Renal pelvis (tissue), 12 donors: ENCODE measurements at places on chromosomes 12 and 14.

GRCh38 chr12:82366197-82366596, 7.9 kb downstream of the METTL25 start:
- DNase-seq, result no peak

DNA sequence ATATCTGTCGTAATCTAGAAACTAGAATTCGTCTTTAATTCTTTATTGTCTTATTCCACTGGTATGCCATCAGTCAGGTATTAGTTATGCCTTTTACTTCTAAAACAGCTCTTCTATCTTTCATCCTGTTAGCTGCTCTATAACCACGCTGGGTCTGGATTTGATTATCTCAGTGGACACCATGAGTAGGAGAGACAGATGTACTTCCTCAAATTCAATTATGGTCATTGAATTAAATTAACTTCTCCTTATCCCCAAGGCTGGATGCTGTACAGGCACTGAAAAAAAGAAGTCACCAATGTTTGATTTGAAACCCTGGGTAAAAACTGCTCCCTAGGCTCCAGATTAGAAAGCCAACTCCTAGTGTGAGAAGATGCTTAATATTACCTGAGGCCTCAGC, 107.3 kb downstream of the PIK3C2G start:
- no peak for DNase-seq

GRCh38 chr12:89346741-89347324, 5.5 kb downstream of the DUSP6 start:
- DNase-seq, result no peak

GRCh38 chr12:98701166-98701565, 56.1 kb downstream of the APAF1 start:
- no peak for DNase-seq

GRCh38 chr12:80936642-80937390, 918 bp downstream of the LIN7A start:
- peak; percentile 35 for DNase-seq

DNA sequence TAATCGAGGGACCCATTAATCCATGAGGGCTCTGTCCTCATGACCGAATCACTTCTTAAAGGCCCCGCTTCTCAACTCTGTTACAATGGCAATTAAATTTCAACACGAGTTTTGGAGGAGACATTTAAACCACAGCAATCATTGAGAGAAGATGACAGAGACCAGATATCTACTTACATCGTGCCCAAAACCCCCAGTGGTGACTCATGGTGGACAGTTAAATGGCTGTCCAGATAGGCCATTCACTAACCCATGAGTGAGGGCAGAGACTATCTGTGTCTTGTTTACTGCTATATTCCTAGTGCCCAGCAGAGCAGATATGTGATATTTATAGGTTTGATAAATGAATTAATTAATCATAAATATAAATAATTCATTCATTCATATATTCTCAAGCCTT, 20.0 kb upstream of the FLVCR2 start:
- no peak for DNase-seq

GRCh38 chr14:70755655-70756054, 53.7 kb downstream of the MAP3K9 start:
- DNase-seq, result no peak

GRCh38 chr12:30646821-30647220, 48.8 kb downstream of the IPO8 start:
- DNase-seq, result no peak

GRCh38 chr12:1918884-1919236, 408 bp upstream of the CACNA2D4 start:
- DNase-seq, result no peak

GRCh38 chr12:119699199-119699760, 31.3 kb downstream of the PRKAB1 start:
- DNase-seq, result no peak

DNA sequence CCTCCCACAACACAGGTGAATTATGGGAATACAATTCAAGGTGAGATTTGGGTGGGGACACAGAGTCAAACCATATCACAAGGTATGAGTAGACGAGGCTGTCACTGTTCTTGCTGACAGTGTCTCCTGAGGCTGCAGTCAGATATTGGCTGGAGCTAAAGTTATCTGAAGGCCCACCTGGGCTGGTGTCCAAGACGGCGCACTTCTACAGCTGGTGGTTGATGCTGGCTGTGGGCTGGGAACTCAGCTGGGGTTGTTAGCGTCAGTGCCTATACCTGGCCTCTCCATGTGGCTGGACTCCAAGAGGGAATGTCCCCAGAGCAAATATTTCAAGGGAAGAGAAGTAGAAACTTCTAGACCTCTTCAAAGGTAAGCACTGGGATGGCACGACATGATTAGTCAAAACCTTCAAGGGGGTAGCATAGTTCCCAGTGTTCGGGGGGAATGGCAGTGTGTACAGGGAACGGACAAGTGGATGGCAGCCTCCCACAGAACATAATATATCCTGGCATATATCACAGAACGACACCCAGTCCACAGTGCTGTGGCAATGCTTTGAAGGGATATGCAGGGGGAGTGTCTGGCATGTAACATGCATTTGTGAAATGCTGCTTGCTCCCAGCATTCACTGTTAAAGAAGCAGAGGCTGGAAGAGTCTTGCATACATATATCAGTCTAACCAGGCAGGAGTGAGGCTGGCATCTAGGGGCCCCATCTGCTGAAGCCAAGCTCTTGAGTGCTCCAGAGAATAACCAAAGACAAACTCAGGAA, 126.7 kb upstream of the RFLNA start:
- DNase-seq, result no peak

- DNase-seq, result no peak
Measured at GRCh38 chr12:77559400-77560074, 271.2 kb upstream of the NAV3 start.

- DNase-seq, result peak; percentile 52
Measured at GRCh38 chr12:109393437-109394345, 46.0 kb downstream of the MYO1H start.

DNA sequence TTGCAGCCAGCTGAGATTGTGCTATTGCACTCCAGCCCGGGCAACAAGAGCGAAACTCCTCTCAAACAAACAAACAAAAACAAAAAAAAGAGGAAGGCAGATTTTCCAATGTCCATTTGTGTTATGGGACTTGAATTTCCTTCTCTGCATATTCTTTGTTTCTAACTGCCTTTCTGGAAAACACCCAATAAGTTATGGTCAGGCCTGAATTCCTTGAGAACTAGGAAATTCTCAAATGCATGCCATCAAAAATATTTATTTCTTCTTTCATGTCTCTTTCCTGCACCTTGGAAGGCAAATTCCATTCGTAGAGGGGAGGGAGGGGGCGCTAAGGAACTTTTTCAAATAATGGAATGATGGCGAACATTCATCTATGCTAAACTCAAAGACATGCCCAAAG, 117.6 kb upstream of the TMCC3 start:
- no peak for DNase-seq

- DNase-seq, result no peak
Measured at GRCh38 chr14:68268719-68269118, 449.1 kb downstream of the RAD51B start.

DNA sequence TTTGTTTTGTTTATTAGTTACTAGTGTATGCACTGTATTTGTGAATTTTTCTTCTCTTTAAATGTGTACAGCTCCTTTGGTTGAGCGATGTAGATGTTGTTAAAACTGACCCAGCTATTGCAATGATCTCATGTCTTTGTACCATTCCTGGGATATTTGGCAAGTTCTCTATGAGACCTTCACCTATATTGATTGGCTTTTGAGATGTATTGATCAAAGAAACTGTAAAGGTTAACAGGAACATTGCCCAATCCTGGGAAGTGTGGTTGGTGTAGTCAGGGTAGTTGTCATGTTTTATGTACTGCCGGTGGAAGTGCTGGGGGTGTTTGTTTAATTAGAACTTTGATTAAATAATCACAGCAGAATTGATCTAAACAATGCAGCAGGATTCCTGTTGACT, 43.1 kb downstream of the ACSS3 start:
- DNase-seq, result no peak

DNA sequence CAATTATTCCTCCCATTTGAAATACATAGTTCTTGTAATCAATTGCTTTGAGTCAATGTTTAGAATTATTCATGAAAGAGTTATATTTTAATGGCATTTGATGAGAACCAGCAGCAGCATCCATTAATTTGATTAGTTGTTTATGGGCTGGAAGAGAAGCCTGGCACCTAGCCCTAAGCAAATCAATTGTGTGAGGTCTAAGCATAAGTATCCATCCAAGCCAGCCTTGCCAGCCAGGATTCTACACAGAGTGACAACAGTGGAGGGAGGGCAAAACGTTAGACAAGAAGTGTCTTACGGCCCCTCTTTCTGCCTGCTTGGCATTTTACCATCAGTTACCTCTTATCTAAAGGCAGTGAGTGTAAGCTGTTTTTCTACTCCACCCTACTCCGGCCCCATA, 478.5 kb downstream of the NELL2 start:
- no peak for DNase-seq
